PC-3 (cell line): ENCODE measurements at places on chromosomes 4 and X. TPM values are rescaled to one million over a fixed set of nuclear protein-coding genes. Genes with fewer than 3 reads are reported as not detected.

The PROM1 gene
- total RNA-seq = not detected in 2 replicates

The SORCS2 gene
- total RNA-seq = 4.1 and 6.6 TPM in 2 replicates

The CC2D2A gene
- 13.1 and 13.4 TPM in 2 replicates for total RNA-seq

The RHOXF2B gene
- not detected in 2 replicates for total RNA-seq

The FAM149A gene
- 0.22 TPM in 1 of 2 replicates, not detected in the other for total RNA-seq

The GCNA gene
- total RNA-seq = 1.6 and 2.9 TPM in 2 replicates

The GLUD2 gene
- 0.29 and 0.40 TPM in 2 replicates for total RNA-seq

The ASB11 gene
- total RNA-seq = not detected in 2 replicates

The MTNR1A gene
- not detected in 2 replicates for total RNA-seq

The IL13RA1 gene
- 33.4 and 33.5 TPM in 2 replicates for total RNA-seq

The STS gene
- total RNA-seq = 3.1 and 3.3 TPM in 2 replicates

The NAP1L2 gene
- 6.7 and 8.6 TPM in 2 replicates for total RNA-seq

The KIAA1210 gene
- total RNA-seq = 0.07 and 0.12 TPM in 2 replicates

The COX18 gene
- total RNA-seq = 32.8 and 40.0 TPM in 2 replicates

The MTTP gene
- total RNA-seq = 0.33 TPM in 1 of 2 replicates, not detected in the other

The NALF2 gene
- total RNA-seq = not detected in 2 replicates

The CWH43 gene
- 2.2 and 3.0 TPM in 2 replicates for total RNA-seq

The ZXDB gene
- 10.1 and 11.1 TPM in 2 replicates for total RNA-seq

The ARR3 gene
- not detected in 2 replicates for total RNA-seq

The WDR17 gene
- 0.69 and 1.3 TPM in 2 replicates for total RNA-seq

The IL21 gene
- not detected in 2 replicates for total RNA-seq

The MAGEA10 gene
- not detected in 2 replicates for total RNA-seq

The ZNF275 gene
- total RNA-seq = 7.1 and 7.8 TPM in 2 replicates

The USP17L29 gene
- total RNA-seq = not detected in 2 replicates

The ATP8A1 gene
- total RNA-seq = 3.9 and 5.3 TPM in 2 replicates

The GPM6B gene
- total RNA-seq = 0.51 and 0.98 TPM in 2 replicates

The VCX gene
- total RNA-seq = 0.26 TPM in 1 of 2 replicates, not detected in the other

The NEXMIF gene
- total RNA-seq = not detected in 2 replicates

The TENM3 gene
- total RNA-seq = 0.87 and 5.4 TPM in 2 replicates

The ANK2 gene
- 1.4 and 1.8 TPM in 2 replicates for total RNA-seq

The PDLIM3 gene
- total RNA-seq = 0.47 TPM in 1 of 2 replicates, not detected in the other

The NDP gene
- total RNA-seq = 1.6 and 4.4 TPM in 2 replicates

The TMEM156 gene
- total RNA-seq = 32.1 and 41.5 TPM in 2 replicates

The MAOA gene
- 6.3 and 7.4 TPM in 2 replicates for total RNA-seq
